Activated T-helper 1 cell treated with anti-CD3 and anti-CD28 coated beads, Interleukin-2, amount 50 U/mL, for 16 hours (primary cell): ENCODE measurements at places on chromosomes 3 and 15.

- DNase-seq: no peak
These were observed 1.5 kb upstream of the NCK1 start for GRCh38 chr3:136860541-136860940.

- DNase-seq: no peak
These were observed 242.6 kb upstream of the TOPAZ1 start for GRCh38 chr3:43998836-43999727.

DNA sequence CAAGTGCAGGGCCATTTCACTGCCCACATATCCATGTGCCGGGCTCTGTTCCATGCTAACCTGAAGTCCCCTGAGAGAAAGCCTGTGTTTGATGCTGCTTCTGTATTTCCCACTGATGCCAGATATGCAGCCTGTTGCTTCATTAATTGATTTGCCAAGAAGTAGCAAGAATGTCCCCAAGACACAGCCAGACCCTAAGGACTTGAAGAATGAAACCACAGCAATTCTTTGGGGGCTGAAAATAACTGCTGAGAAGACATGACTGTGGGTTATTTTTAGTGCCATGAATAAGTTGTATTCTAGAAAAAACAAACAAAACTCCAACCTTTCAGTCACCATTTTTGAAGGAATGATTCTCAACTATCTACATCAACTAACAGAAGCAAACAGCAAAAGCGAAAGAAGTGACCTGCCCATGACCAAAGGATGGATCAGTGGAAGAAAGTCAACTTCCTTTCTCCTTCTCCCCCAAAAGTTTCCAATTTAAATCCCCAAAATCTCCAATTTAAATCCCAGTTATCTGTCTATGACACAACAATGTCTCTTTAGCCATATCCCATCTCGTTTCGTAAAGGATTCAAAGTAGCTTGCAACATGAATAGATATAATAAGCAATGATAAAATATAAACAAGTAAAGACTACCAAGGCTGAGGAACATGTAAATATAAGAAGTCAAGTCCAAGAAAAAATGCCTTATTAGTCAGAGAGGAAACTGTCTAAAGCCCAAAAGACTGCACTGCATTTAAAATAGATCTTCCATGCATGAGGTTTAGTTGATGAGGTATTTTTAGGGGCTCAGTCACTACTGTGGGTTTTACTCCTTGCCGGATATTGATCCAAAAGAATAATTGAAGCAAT, 226.8 kb downstream of the DTWD1 start:
- DNase-seq: no peak

DNA sequence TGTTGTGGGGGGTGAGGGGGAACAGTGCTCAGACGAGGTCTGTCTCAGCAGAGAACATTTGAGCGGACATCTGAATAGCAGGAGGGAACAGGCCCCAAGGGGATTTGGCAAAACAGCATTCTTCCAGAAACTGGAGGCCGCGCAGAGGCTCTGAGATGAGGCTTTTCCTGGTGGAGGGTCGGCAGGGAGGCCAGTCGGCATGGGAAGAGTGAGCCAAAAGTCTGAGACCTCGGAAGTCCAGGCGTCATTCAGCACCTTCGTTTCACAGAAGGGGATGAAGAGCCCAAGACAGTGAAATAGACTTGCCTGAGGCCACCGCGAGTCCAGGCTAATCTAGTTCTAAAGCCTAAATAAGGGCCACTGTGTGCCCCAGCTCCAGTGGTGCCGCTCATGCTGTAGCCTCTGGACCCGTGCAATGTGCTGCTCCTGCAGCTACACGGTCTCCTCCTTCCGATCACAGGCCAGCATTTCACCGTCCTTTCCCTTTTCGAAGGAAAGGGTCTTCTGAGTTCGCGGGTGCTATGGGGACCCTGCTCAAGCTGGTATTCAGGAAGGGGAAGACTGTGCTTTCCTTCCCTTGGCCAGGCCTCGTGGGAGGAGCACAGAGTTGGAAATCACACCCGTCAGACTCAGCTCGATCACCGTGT, 24.4 kb downstream of the LSM3 start:
- DNase-seq: no peak

- DNase-seq: peak; percentile 86
These were observed 27.4 kb downstream of the STOML1 start for GRCh38 chr15:73964736-73965093.
